ENCODE measurements at places on chromosomes 3 and 15.

- DNase-seq, result no peak
These were observed 202.6 kb downstream of the MEX3B start for GRCh38 chr15:81843226-81843625.

GRCh38 chr3:37096288-37096687 is 78.1 kb downstream of the LRRFIP2 start:
- no peak for DNase-seq

DNA sequence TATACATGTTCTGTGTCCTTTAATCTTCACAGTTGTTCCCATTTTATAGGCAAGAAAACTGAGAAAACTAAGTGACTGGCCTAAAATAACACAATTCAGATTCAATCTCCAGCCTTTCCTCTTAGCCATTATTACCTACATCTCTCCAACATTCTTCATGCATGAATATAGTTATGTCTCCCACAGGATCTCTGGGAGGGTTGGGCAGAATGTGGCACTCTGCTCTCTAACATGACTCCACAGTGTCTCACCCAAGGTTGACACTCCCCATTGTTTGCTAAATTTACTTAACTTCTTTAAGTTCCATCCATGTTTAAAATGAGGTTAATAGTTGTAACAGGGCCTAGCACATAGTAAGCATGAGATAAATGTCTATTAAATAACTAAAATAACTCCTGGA is 276.3 kb downstream of the ERC2 start:
- DNase-seq, result no peak

- no peak for DNase-seq
These were observed 15.8 kb upstream of the FANCD2 start for GRCh38 chr3:10010421-10010877.

GRCh38 chr3:161748049-161748448 is 251.4 kb downstream of the OTOL1 start:
- no peak for DNase-seq
